ENCODE measurements at places on chromosomes 7 and 10.

DNA sequence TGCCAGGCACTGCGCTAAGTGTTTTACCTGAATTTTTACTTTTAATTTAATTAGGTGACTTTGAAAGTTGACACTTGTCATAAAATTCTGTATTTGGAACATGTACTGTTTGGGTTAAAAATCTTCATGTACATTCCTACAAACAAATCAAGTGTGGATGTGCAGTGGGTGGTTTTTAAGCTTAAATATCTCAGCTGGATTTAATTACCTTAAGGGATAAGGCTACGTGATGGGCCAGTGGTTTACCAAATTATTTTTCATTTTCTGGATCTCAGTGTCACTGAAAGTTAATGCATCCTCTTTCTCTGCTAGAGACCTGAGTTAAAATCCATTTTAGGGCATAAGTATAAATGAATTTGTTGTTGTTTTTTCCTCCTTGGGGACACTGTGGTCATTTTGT lies 51.1 kb downstream of the EXOC4 start:
- DNase-seq: no peak

DNA sequence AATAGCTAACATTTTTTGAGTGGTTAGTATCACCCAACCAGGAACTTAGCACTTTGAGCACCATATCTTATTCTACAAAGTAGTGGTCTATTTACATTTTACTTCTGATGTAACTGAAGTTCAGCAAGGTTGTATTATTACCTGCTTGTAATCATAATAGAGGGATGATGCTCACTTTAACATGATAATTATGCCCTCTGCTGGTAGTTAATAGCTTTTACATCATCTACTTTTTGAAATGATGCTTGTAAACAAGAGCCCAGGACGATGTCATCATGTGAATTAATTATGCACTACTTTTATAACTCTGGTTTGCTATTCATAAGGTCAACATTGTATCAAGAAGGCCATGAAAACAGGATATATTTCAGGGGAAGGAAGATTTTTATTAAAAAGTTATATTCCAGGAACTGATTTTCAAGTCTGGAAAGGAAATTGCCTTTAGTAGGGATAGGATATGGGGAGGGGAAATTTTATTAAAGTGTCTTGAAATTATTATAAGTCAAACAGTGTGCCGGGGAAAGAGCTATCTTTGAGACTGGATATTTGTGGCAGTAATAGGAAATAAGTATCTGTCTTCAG lies 80.3 kb upstream of the SCIN start:
- no peak for DNase-seq

DNA sequence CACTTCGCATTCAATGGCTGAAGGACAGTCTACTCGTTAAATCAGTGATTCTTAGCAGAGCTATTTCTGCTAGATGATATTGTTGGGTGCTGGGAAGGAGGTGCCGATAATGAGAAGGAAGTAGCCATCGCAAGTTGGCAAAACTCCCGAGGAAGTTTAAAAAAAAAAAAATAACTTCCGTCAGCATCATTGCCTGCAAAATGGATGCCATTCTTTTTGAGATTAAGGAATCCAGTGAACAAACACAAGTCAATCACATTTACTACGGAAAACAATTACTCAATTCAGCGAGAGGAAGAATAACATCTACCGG lies 74.4 kb upstream of the SFMBT2 start:
- DNase-seq: no peak

DNA sequence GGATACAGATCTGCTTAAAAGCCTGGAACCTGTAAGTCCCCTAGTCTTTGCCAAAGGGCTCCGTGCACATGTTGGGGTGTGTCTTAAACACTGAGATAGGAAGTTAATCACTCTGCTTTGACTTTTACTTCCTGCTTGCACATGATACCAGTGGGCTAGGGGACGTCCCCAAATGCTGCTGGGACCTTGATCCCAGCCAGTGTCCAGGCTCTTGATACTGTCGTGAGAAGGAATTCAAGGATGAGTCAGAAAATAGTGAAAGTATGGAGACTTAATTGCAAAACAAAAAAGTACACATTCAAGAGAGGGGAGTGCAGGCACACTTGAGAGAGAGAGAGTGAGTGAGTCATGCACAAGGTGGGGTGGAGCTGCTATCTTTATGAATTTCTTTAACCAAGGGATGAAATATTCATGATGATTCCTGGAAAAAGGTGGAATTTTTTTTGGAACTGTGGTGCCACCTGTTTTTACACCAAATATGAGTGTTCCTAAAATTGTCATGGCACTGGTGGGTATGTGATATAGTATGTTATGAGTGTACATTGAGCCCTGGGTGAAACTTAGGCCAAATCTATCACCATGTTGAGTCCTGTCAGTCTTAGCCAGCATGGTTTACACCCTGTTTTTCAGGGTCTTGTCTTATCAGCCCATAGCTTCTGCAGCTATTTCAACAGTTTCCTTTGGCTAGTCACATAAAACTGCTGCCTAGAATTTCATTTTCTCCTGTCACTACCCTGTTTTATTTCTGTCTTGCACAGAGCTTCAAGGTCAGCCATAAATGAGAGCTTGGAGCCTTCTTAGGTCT lies 88.3 kb upstream of the CYP26C1 start:
- no peak for DNase-seq

DNA sequence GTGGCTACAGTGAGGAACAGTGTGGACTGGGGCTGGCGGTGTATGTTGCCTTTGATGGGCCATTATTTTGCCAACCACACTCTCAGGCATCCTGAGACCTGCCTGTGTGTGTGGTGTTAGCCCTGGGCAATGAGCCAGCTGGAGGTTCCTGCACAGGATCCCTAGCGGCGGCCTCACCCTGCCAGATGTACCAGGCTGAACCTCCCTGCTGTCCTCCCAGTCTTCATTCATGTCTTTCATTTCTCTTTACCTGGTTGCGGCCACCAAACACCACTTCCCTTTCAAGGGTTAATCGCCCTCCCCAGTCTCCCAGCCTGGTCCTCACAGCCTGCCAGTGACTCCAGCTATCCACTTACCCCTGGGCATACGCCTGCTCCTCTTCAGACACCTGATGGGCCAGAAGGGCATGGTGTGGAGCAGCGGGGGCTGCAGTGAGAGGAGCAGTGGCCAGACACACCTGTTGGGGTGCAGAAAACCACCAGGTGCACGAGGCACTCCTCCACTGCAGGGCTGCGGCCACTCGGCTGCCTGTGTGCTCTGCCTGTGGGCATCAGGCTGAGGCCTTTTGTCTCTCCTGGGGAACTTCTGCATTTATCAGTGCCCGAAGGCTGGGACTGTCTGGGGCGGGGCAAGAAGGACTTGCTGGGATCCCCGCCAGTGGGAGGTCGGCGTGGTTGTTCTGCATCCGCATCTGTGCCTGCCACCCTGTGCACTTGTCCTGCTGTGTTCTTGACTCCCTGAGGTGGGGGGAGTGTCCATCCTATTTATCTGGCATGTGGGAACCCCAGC lies 111.6 kb downstream of the ARHGAP22 start:
- peak; percentile 47 for DNase-seq

- peak; percentile 70 for DNase-seq
Measured at GRCh38 chr10:79286318-79286951, 60.8 kb upstream of the PPIF start.

GRCh38 chr10:86599041-86599440 lies 55.3 kb upstream of the OPN4 start:
- no peak for DNase-seq

DNA sequence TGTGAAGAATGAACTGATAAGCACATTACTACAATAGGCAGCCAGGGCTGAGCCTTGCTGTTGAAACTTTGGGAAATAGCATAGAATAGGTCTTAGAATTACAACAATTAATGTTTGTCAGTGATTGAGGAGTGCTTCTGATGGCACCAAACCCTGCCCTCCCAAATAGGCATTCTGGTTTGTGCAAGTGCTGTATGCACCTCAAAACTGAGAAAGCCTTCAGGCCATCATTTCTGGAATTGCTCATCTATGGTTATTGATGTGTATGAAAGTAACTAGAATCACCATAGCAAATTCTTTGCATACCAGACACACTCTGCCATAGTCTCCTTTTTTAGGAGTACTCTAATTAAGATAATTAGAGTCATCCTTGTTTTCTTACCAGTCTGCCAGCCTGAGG lies 585.0 kb upstream of the MBL2 start:
- DNase-seq: no peak

- DNase-seq: no peak
Measured at GRCh38 chr7:123538189-123538714, 3.9 kb upstream of the IQUB start.

GRCh38 chr7:99019523-99020412 lies 124.1 kb downstream of the SMURF1 start:
- peak; percentile 14 for DNase-seq

DNA sequence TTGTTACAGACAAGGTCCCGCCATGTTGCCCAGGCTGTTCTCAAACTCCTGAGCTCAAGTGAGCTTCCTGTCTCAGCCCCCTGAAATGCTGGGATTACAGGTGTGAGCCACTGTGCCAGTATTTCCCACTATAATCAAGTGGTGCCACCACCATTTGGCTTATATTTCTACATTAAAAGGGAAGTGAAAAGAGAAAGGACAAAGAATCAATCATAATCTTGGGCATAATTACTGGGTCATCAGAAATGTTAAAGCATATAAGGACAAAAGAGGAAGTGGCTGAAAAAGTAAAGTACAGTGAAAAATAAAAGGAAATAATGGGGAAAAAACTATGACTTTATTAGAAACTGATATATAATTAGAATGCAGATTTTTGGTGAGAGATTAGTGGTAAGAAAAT lies 25.7 kb upstream of the ENTPD1 start:
- DNase-seq: no peak

Measured in Peyer's patch (tissue), 4 donors.